ENCODE measurements at places on chromosomes 4 and X. TPM values are rescaled to one million over a fixed set of nuclear protein-coding genes. Genes with fewer than 3 reads are reported as not detected.

DNA sequence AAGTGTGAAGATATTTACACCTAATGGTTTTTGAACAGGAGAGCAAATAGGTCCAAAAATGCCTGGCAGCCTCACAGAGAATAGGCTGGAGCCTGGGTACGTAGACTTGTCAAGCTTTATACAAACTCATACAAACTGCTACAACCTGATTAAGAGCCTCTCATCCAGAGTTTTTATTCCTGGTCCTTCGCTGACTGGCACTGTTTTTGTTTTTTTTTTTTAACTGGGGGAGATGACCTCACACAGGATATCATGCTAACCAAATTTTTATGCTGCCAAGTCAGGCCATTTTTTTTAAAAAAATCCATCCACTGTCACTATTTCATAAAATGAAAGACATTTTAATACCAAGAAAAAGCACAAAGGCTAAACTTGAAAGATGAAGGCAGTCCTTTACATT lies 1.9 kb downstream of the FAM114A1 start:
- DNase-seq = no peak

The GBA3 gene
- 14.1 TPM for polyA plus RNA-seq

The MAGEA10 gene
- polyA plus RNA-seq = not detected

The COX7B gene
- polyA plus RNA-seq = 313 TPM

The CACNA1F gene
- 0.33 TPM for polyA plus RNA-seq

DNA sequence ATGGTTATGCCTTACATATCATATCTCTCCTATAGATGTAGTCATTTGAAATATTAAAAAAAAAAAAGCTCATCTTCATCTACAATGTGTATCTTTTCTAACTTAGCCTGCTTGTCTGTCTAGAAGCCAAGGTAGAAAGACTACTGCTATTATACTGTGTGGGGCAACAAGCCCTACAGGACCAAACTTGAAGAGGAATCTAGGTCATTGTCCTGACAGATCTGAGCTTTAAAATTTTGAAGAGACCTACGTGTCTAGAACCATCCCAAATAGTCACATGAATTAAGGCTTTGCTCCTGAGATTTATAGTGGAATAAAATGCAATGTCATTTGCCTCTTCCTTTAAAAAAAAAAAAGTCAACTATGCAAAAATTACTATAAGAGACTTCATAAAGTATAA lies 95.8 kb downstream of the PALLD start:
- no peak for DNase-seq

DNA sequence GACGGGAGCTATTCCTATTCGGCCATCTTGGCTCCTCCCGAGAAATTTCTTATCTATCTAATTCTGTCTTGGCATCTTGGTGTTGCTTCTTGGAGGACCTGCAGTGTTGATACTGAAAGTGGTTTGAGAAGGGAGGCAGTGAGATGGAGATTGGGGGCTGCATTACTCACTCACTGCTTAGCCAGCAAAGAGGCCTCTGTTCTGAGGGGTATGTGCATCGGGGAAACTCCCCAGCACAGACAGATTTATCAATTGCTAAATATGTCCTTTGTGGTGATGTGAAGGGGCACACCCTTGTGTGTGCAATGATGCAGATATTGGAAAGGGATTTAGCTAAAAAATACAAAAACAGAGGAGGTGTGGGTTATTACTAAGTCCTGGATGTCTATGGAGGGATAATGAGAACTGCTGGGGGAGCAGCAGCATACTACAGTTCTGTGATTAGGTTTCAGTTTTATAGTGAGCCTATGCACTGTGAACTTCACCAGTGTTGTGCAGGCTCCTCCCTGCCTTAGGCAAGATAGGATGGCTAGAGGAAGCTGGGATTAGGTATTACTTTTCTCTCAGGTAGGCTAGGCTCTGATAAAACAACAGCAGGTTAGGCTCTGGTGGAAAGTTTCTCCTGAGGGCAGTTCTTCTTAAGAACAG lies 279.0 kb downstream of the HS3ST1 start:
- no peak for DNase-seq

GRCh38 chrX:111260451-111260850 lies 9.8 kb downstream of the CAPN6 start:
- DNase-seq = no peak

DNA sequence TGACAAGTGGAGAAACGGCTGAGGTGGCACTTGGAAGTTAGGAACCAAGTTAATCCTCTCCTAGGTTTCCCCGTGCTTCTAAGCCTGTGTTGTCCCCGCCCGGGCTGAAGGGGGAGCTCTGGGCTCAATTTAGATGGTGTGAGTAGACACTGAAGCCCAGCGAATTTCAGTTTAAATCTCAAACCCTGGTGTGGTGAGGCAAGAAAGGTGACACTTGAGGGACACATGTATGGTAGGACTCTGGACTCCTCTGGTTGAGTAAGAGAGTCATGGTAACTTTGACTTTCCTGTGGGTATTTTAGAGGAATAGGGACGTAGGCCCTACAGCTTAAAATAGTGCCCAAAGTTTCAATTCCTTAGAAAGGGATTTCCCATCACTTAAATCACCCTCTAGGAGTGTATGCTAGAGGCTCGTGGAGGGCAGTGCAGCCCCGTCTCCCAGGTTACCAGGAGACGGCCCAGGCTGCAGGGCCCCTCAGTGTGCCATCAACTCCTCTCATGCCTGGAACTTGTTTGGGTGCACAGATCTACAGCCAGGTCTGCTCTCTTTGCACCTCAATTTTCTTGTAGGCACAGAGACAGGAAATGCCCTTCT lies 24.0 kb downstream of the HAND2 start:
- no peak for DNase-seq

- DNase-seq = no peak
These were observed 2.0 kb downstream of the USP9X start for GRCh38 chrX:41087201-41087600.

DNA sequence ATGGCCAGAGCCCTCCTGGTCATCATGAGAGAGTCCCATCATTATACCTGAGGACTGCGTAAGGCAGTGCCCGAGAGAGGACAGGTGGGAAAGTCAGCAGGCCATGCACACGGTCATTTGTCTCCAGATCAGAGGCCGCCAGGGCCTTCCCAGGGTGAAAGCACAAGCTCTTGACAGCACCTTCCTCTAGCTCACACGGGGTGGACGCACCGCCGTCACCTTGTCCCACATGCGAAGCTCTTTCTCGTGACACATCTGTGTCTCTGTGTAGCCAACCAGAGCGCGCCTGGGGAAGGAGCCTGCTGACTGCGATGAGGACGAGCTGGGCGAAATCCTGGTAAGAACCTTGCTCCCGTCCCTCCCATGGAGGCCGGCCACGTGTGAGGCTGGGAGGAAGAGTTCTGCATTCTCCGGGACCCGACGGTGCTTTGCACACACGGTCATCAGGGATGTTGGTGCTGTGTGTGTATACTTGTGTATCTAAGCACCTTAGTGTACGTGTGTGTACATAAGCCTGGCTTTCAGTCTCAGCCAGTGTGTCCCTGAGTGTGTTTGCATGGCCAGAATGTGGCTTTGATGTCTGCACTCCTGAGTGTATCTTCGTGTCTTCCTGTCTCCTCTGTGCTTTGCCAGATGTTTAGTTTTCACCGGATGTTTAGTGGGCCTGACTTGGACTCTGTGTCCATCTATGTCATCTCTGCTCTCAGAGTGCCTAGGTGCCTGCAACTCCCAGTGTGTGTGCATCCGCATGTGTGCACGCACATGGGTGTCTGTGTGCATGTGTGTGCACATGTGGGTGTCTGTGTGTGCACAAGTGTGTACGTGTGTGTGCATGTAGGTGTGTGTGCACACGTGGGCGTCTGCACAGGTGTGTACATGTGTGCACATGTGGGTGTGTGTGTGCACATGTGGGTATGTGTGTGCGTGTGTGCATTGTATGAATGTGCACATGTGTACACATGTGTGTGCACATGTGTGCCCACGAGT lies 15.1 kb downstream of the ATP5ME start:
- no peak for DNase-seq

The RPGR gene
- 11.7 TPM for polyA plus RNA-seq

The LRRC66 gene
- polyA plus RNA-seq = 0.59 TPM

DNA sequence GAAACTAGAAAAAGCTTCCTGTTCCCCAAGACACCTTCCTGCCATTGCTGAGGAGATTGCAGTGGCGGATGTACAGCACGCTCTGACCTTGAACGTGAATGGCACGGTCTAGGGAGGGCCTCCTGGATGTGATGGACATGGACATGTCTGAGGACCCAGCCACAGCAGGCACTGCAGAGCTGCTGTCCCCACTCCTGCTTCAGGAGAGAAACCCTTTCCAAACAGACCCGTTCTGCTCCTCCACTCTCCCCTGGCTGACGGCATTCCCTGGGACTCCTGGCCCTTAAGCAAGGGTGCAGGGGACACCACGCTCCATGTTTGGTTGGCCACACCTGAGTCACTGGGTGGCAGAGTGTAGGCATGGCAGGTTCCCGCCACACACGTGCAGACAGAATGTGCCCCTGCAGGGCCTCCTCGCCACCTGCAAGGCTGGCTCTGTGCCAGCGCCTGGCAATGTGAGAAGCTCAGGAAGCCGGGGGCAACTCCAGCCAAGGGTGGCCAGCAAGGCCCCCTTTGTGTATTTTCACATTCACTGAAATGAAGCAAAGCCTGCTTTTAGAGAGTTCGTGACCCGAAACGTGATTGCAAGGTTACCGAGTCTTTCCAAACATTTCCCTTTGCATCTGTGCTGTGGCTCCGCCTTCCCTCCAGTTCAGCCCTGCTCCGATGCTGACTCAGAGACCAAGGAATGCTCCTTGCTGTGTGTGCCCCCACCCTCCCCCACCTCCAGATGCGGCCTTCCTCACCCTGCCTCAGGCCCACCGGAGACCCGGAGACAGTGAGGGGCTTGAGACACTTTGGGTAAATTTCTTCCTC lies 46.1 kb downstream of the HTRA3 start:
- DNase-seq = peak; percentile 77

- DNase-seq = no peak
These were observed 9.7 kb upstream of the GEMIN8 start for GRCh38 chrX:14039344-14039743.

DNA sequence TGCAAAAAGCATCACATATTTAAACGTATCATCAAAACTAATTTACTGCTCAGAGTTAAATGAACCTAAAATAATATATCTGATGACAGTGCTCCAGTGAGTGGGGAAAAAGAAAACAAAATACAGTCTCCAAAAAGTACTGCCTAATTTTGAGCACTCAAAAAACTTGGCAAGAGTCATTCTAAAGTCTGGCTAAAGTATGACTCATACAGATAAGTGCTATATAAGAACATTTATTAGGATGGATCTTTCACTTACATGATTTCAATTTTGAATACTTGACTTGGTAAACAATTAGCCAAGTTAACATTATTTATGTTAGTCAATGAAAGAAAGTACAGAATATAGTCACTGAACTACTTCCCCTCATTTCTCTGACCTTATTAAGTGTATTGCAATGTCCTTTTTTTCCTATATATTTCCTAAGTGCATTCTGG lies 27.2 kb downstream of the FBXO8 start:
- no peak for DNase-seq

The GNRHR gene
- 0.93 TPM for polyA plus RNA-seq

- no peak for DNase-seq
These were observed 5.2 kb upstream of the NUP54 start for GRCh38 chr4:76153356-76153755.

The FAM9C gene
- 0.33 TPM for polyA plus RNA-seq

The KIAA1210 gene
- polyA plus RNA-seq = 2.7 TPM

DNA sequence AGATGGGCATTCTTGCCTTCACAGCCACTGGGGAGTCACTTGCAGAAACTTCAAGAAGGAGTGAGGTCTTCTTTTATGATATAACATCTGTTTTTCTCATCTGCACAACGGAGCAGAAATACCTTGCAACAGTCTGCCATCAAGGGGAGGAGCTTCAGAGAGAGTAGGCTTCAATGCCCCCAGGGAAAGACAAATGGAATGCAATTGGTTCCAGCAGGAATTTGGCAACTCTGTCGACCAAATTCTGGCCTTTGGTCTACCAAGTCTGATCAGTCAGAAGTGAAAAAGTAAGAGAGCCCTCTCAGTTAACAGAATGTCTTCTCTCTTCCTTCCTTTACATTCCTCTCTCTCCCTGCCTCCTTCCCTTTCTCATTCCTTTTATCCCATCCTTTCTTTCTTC lies 229.3 kb downstream of the IDS start:
- DNase-seq = no peak

GRCh38 chrX:123210252-123210651 lies 26.2 kb downstream of the GRIA3 start:
- DNase-seq = no peak

GRCh38 chr4:87365348-87365747 lies 25.6 kb downstream of the HSD17B11 start:
- DNase-seq = no peak

The NPY1R gene
- 21.7 TPM for polyA plus RNA-seq

The NAA15 gene
- 38.3 TPM for polyA plus RNA-seq

DNA sequence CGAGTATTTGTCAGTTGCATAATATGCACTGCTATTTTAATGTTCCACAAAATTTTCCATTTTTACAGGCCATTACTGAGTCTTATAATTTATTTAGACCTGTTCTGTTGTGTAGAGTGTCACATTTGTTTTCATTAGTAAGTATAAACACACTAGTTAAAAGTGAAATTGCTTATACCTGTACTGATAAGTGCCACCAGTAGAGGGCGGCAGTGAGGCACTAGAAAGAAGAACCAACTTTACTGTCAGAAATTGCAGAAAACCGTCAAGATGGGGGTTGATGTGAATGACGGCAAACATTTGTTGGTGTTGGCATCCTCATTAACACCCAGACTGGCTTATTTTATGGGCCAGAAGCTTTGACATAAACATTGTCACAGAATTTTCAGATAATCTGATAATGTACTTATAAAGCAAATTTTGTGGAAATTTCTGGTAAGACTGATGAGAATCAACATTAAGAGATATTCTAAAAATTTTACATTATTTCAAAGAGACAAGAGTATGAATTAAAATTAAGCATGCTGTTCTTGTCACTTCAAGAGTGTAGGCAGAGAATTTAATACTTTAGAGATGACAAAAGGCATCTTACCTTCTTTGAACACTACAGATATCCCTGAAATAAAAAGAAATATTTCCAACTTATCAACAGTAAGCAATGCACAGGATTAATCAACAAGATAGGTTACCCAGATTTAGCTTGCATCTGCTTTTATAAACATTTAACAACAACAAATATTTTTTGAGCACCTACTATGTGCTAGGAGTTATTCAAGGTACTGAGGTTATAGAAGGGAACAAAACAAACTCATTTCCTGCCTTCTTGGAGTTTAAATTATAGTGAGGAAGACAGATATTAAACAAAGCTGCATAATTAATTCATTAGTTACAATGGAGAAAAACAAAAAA lies 24.9 kb downstream of the ALPK1 start:
- DNase-seq = no peak

All from left renal cortex interstitium (tissue), 4 donors.